Kidney (tissue), 22 donors: ENCODE measurements at places on chromosomes 6 and 20. TPM values are rescaled to one million over a fixed set of nuclear protein-coding genes. Genes with fewer than 3 reads are reported as not detected.
A peak's percentile ranks its signal among the peaks of the same experiment; 100 is the strongest.

STMND1 gene
- total RNA-seq: not detected

LTB gene
- 18.5 TPM for total RNA-seq

BPIFB1 gene
- total RNA-seq: not detected

TRIM10 gene
- total RNA-seq: 0.79 TPM

STX11 gene
- total RNA-seq: 6.7 TPM

MYLIP gene
- total RNA-seq: 52.8 TPM

TCF21 gene
- total RNA-seq: 6.3 TPM

TMEM170B gene
- 3.7 TPM for total RNA-seq

CALHM5 gene
- total RNA-seq: 1.3 TPM

GCLC gene
- 31.8 TPM for total RNA-seq

HLA-F gene
- total RNA-seq: 87.8 TPM

DNA sequence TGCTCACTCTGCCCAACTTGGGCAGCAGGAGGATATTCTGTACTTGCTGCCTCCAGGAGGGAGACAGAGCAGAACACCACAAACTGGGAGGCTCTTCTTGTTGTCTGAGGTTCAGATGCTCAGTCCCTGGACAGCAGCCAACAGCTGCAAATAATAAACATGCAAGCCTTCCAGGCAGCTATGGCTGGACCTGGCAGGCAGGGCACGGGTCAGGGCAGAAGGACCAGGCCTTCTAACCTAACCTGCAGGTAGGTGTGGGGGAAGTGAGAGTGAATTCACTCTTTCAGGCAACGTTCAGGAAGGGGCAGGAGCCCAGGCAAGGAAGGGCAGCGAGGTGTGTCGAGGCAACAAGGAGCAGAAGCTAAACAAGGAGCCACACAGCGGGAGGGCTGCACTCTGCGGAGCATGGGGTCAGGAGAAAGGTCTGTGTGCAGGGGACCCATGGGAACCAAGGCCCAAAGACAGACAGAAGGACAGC, 31.5 kb downstream of the NINL start:
- no peak for DNase-seq

- DNase-seq: no peak
Measured at GRCh38 chr6:154232013-154232910, 124.3 kb downstream of the IPCEF1 start.

- DNase-seq: peak; percentile 60
Measured at GRCh38 chr6:133512410-133513016, 271.4 kb downstream of the EYA4 start.

DNA sequence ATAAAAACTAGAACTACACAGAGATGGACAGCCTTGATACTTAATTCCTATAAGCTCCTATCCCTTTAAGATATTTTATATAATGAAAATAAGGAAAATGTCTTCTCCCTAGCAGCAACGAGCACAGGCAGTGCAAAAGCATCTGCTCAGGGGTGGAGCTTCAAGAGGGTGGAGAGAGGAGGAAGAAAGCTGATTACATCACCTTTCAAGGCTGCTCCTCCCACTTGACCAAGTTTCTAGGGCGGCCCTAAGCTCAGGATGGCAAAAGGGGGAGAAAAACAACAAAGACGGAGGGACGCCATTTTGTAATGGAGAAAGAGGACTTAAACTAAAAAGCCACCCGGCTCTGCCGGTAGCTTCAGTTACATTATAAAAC, 2.2 kb downstream of the PPP1R10 start:
- peak; percentile 99 for DNase-seq

GRCh38 chr6:72425003-72425681, 196.7 kb upstream of the KCNQ5 start:
- no peak for DNase-seq

- DNase-seq: no peak
Measured at GRCh38 chr20:64244281-64244805, 11.2 kb upstream of the PCMTD2 start.

DNA sequence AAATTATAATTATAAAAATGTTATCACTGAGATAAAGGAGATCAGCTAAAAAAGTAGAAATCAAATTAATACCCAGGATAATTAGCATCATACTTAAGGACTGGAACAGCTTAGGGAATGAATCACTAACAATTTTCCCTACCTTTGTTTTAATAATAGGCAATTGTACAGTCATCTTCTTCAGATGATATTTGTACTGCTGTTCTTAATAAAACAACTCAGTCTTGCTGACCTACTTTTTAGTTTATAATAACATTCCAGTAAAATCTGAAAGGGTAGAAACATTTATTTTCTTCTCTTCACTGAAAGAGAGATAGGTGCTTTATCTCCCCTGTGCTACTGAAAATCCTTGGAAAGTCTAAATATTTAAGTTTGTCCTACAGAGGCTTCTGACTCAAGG, 271.2 kb upstream of the THEMIS start:
- DNase-seq: no peak

- DNase-seq: peak; percentile 90
Measured at GRCh38 chr20:35226884-35227681, 593 bp downstream of the MMP24 start.

GRCh38 chr6:153781306-153781705, 257.7 kb upstream of the OPRM1 start:
- DNase-seq: no peak

DNA sequence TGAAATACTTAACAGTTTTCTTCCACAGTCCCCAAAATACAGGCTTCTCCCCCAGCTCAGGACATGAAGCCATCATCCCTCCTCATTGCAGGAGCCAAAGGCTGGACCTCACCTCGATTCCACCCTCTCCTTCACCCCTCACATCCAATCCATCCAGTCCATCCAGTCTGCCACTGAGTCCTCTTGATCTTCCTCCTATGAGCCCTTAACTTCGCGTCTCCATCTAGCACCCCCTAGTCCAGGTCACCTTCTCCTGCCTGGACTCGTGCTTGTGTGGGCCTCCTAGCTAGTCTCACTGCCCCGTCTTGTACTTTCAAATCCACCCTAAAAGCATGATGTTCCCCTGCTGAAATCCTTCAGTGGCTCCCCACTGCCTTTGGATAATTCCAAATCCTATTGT, 3.3 kb downstream of the TRIB3 start:
- no peak for DNase-seq

GRCh38 chr6:81451787-81452186, 300.7 kb downstream of the TENT5A start:
- DNase-seq: no peak

DNA sequence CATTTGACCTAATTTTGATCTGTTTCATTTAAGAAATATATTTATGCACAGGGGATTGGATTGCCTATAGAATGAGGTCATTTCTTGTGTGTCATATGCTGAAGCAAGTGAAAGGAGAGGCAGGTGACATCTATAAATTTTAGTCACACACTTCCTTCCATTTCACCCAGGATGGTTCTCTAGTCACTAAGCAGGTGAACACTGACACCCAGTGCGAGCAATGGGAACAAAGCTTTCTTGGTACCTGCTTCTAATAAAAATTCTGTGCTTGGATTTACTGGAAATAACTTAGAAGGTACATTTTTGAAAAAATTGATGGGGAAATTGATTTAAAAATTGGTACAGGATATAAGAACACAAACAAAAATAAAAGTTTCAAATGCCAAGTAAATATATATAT, 66.9 kb upstream of the MC3R start:
- DNase-seq: no peak

GRCh38 chr6:119158057-119158848, 79.8 kb upstream of the FAM184A start:
- no peak for DNase-seq

GRCh38 chr20:46000262-46000996, 8.3 kb upstream of the MMP9 start:
- DNase-seq: no peak

- DNase-seq: no peak
Measured at GRCh38 chr6:70338775-70339174, 35.9 kb upstream of the COL9A1 start.

GRCh38 chr6:41717392-41717736, 18.0 kb downstream of the TFEB start:
- no peak for DNase-seq

DNA sequence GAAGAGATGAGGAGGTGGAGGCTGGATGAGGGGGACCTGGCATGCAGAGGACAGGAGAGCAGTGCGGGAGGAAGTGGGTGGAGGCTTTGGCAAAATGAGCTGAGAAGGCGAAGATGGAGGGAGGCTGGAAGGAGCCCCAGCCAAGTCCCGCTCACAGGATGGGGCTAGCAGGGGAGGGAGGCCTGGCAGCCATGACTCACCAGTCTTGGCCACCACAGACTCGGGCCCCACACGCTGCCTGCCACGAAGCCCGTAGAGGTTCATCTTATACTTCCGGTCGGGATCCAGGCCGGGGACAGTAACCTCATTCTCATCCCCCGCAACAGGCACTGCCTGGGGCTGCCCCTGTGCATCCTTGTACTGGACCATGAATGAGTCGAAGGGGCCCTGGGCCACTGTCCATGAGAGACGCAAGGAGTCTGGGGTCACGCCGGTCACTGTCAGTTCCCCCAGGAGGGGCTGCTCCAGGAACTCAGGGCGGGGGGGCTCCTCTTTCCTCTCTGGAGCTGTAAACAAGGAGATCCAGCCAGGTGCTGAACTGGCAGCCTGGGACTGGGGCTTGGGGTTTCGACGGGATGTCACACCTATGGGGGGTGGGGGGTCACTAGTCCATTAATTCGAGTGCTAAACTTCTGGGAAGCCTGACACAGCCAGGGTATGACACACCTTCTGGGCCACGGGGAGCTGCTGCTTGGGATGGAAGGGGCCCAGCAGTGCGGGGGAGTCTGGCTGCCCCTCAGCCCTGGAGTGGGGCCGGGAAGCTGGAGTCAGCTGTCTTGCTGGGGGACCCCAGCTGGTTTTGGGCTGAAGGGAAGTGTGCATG, 27.8 kb downstream of the TNXB start:
- DNase-seq: peak; percentile 36

DNA sequence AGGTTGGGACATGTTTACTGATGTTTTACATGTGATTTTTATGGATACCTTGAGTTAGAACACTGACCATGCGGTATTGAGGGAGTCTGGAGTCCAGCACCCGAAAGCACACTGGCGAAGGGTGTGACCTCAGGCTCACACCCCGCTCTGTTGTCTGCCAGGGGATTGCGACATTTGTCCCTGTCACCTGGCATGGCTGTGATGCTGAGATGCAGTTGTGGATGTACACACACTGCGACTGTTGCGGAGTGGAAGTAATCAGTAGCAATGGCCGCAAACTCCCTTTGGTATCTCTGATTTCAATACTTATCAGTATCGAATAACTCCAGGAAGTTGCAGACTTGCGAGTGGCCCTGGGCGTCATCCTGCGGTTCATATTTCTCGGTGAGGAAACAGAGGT, 43.2 kb downstream of the CDH4 start:
- no peak for DNase-seq

DNA sequence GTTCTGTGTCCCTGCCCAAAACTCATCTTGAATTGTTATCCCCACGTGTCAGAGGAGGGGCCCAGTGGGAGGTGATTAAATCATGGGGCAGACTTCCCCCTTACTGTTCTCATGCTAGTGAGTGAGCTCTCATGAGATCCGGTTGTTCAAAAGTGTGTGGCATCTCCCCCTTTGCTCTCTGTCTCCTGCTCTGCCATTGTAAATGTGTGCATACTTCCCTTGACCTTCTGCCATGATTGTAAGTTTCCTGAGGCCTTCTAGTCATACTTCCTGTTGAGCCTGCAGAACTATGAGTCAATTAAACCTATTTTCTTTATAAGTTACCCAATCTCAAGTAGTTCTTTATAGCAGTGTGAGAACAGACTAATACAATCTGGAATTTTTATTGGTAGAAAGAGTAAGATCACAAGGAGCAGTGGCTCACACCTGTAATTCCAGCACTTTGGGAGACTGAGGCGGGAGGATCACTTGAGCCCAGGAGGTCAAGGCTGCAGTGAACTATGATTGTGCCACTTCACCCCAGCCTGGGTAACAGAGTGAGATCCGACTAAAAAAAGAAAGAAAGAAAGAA, 47.1 kb upstream of the SLC22A16 start:
- no peak for DNase-seq

GRCh38 chr20:60365064-60365666, 406.9 kb downstream of the CDH26 start:
- DNase-seq: no peak

DNA sequence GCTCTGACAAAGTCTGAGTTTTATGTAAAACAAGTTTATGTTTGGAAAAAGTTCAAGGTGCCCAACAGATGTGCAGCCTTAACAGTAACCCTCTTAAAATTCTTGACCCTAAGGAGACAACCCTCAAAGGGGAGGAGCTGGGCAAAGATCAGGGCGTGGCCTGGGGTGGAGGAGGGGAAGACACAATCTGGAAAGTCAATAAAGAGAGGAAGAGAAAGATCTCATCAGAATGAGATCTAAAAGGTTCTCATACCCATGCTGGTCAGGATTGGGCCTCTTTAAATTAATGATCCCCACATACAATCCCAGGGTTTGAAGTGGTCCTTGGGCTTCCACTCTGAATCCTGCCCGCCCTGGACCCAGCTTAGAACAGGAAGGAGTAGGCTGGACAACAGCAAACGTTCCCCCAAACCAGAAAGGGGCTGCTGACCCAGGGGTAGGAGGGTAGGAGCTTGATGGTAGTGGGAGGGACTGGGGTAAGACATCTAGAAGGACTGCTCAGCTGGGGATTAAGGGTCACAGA, 33.0 kb downstream of the FOXP4 start:
- no peak for DNase-seq
